ENCODE measurements at places on chromosomes 4 and X. TPM values are rescaled to one million over a fixed set of nuclear protein-coding genes. Genes with fewer than 3 reads are reported as not detected.

GRCh38 chrX:155959018-155959587, 38.4 kb upstream of the IL9R start:
- no peaks in the 10 kb centered on the region for H3K36me3 ChIP-seq
- no peak overlapping the region for H3K27ac ChIP-seq
- no peaks in the 10 kb centered on the region for H3K27me3 ChIP-seq
- H3K4me1 ChIP-seq: no peaks in the 10 kb centered on the region

DNA sequence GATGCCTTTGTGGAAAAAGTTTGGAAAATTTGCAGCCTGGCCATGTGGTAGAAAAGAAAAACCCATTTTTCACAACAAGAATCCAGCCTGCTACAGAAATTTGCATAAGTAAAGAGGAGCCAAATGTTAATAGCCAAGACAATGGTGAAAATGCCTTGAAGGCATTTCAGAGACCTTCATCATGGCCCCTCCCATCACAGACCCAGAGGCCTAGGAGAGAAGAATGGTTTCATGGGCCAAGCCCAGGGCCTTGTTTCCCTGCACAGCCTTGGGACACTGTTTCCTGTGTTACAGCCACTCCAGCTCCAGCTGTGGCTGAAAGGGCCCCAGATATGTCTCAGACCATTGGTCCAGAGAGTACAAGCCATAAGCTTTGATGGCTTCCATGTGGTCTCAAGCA, 101.4 kb upstream of the LINC00632 start:
- no peak for DNase-seq
- H3K27me3 ChIP-seq: peaks cover 7% of the 10 kb centered on the region
- no peak overlapping the region for H3K27ac ChIP-seq
- no peaks in the 10 kb centered on the region for H3K4me1 ChIP-seq
- no peak overlapping the region for H3K4me3 ChIP-seq

GRCh38 chr4:38072578-38072977, 112.4 kb downstream of the PTTG2 start:
- no peaks in the 10 kb centered on the region for H3K27me3 ChIP-seq
- H3K4me1 ChIP-seq: no peaks in the 10 kb centered on the region
- H3K27ac ChIP-seq: no peak overlapping the region
- DNase-seq: no peak
- no peaks in the 10 kb centered on the region for H3K36me3 ChIP-seq
- H3K4me3 ChIP-seq: no peak overlapping the region

- no peak overlapping the region for H3K4me3 ChIP-seq
- H3K27me3 ChIP-seq: peaks cover 4% of the 10 kb centered on the region
- no peak overlapping the region for H3K27ac ChIP-seq
- H3K4me1 ChIP-seq: no peaks in the 10 kb centered on the region
Measured at GRCh38 chrX:51568586-51568985, 50.1 kb downstream of the CENPVL3 start.

GRCh38 chr4:15117270-15117946, 115.1 kb downstream of the CPEB2 start:
- no peaks in the 10 kb centered on the region for H3K36me3 ChIP-seq
- peaks cover 6% of the 10 kb centered on the region for H3K4me1 ChIP-seq
- DNase-seq: no peak
- peaks cover 31% of the 10 kb centered on the region for H3K27me3 ChIP-seq

DNA sequence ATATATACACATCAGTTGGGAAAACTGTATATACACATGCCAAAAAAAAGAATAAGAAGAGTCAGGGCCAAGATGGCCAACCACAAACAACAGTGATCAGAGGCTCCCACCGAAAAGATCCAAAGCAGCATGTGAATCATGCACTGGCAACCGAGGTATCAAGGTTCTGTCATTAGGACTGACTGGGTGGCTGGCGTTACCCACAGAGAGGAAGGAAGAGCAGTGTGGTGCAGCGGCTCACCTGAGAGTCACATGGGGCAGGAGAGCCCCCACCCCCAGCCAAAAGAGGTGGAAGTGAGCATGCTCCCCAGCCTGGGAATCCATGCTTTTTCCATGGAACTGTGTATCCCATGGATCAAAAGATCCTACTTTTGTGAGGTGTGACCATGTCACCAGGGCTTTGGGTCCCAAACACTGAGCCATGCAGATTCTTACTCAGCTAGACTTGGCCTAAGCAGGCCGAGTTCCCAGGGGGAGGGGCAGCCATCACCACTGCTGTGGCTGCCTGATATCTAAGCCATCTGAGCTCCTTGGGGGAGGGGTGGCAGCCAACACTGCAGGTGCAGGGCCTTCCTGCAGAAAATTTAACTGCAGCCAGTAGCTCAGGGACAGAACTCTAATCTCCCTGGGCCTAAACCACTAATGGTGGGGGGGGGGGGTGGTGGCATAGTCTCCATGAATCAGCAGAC, 52.8 kb downstream of the P2RY10 start:
- H3K4me1 ChIP-seq: no peaks in the 10 kb centered on the region

Gene SLC10A4
- 5.2 TPM for total RNA-seq

Gene ATP11C
- total RNA-seq: 93.1 TPM

Data from A673 (cell line).